ENCODE measurements at places on chromosomes 6 and 20.

- ATAC-seq: no peak
Observed at GRCh38 chr6:6749702-6750491, 161.4 kb downstream of the LY86 start.

- ATAC-seq: no peak
Observed at GRCh38 chr20:57849521-57850215, 139.9 kb upstream of the PMEPA1 start.

DNA sequence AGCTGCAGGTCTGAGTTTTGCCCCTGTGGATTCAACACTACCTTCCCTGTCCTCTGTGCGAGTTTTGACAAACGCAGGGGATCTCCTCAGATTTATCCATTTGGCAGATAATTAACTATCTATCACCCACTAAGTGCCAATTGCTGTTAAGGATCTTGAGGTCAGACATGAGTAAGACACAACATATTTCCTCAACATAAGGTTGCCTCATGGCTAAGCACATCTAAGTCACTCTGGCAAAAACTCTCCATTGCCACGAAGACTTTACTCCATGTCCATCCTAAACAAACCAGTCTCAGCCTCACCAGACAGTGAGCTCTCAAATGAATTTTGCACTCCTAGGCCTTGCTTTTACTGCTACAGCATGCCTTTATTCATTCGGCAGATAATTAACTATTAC lies 408.4 kb downstream of the MAFB start:
- no peak for ATAC-seq

- no peak for ATAC-seq
Observed at GRCh38 chr6:13371421-13372072, 43.2 kb upstream of the TBC1D7 start.

- ATAC-seq: no peak
Observed at GRCh38 chr6:134774201-134774638, 175.7 kb downstream of the ALDH8A1 start.

DNA sequence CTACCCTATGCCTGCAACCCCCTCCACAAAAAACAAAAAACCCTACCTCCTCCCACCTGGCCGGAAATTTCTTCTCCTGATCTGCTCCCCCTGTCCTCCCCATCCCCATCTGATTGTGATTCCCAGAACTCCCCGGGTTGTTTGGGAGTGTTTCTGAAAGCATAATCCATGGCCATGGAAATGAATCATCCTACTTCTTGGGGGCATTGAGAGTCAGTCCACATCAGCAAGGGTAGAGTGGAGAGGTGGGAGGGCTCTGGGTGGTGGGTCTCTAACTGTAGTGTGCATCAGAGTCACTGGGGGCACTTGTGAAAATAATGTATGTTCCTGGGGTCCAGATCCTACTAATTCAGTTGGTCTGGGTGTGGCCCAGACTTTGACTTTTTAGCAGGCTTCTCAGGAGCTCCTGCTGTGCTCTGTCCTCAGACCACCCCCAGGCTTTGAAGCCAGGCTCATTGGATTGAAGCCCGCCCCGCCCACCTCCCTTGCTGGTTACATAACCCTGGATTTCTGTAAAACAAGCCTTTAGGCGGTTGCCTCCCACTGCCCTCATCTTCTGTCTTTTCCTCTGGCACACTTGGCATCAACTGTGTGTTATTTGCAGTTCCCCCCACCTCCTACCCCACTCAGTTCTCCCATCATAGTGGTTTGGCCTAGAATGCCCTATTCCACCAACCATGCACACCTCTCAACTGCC lies 10.5 kb downstream of the PIGT start:
- no peak for ATAC-seq

DNA sequence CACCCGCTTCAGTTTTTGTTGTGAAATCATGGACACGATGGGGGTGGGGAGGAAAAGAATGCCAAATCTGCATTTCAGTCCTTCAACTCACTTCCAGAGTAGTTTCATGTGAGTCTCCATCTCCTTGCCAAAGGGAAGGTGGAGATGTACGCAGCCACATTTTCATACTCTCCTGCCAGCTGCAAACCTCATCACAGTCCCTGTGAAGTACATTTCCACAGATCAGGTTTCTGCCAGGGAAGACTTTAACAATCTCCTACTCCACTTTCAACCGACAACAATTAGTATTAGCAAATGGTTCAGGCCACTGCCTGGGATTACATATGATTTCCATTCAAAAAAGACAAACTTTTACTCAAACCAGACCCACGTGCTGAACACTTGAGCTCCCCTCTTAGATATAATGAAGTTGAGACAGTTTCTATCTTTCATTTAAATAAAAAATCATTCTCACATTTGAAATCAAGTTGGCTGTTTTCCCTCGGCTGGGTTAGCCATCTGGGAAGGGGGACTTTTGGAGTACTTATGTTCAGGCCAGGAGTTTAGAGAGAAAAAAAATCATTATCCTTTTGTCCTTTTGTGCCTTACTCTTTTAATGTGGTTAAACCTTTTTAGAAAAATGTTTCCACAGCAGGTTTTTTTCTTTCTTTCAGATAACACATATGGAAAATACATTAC lies 51.0 kb upstream of the CEP162 start:
- ATAC-seq: no peak

GRCh38 chr6:44723439-44724197 lies 336.1 kb downstream of the CDC5L start:
- ATAC-seq: no peak

GRCh38 chr20:57401565-57401918 lies 10.3 kb downstream of the RBM38 start:
- no peak for ATAC-seq

DNA sequence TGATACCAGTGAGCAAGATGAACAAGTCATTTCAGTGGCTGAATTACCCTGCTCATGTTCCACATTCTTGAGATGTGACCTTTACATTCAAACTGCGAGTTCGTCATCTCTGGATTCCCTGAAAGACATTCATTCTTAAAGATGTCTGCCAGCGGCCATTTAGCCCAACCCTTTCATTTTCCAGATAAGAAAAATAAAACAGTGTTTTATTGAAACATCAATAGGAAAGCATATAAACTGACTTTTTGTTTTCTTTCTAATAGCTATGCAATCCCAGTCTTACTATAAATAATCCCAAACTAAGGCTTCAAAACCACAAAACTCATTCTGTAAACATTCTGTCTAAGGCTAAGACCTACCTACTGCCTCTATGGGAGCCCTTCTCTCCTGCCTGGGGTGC lies 134.0 kb downstream of the SAMD5 start:
- no peak for ATAC-seq

DNA sequence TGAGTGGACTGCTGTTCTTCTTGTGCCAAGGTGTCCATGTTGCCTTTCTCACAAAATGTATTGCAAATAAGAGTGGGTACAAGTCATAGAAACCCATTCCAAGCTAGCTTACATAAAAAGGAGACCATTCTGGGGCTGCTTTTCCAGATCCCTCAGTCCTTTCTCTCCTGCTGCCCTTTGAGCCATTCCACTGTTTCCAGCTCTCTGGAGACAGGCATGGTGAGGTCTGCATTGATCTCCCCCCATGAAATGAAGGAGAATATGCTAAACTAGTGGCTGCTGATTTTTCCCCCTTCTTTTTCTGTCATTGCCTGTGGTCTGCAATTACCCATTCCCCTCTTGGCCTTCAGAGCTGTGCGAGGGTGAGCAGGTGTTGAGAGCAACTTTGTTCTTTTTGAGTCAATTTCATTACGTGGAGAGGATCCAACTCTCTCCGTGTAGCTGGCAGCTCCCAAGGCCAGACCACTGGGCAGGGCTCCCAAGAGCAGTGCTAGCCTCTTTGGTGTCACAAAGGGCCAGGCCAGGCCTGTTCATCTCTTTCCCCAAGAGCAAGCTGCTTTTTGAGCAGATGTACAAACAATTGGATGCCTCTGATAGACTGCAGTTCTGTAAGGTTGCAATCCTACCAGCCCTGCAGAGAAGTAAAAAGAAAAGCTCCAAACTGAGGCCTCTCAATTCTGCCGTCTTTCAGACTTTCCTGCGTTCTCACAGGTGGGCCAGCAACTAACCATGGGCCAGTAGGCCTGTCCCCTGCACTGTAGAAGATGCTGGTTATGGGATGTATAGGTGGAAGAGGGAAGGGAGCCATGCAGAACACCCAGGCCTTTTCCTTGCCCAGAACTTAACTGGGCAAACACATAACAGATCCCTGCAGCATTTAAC lies 96.1 kb upstream of the ARMC2 start:
- ATAC-seq: no peak

DNA sequence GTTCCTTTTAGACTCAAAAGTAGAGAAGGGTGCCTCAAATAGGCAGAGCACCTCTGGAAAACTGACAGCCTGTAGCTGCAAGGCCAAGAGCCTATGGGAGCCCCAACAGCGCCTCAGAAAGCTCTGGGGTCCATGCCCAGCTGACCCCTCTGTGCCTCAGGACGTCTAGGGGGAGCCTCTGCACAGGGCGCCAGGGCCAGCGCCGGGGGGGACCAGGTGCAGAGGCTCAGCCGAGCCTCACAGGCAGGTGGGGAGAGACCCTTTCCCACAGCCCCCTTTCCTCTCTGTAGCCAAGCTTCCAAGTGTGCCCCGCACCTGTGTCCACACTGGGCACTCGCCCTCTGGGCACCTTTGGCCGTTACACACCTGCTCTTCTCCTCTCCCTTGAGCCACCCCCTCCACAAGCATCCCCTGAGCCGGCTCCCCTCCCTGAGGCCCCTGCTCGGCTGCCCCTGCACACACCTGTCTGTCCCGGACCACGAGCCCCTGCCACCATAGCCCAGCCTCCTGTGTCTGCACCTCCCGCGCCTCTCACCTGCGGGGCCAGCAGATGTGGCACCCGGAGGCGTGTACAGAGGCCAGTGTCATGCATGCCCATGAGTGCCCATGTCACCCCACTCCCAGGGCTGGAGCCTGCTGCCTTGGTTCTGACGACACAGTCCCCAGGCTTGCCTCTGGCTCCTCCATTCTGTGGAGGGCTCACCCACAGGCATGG lies 53.2 kb downstream of the GINS1 start:
- ATAC-seq: no peak

- no peak for ATAC-seq
Observed at GRCh38 chr6:87543696-87544473, 45.9 kb downstream of the RARS2 start.

GRCh38 chr6:63923139-63923739 lies 287.6 kb downstream of the PHF3 start:
- ATAC-seq: peak; percentile 70

GRCh38 chr20:57330998-57331397 lies 1.4 kb downstream of the SPO11 start:
- no peak for ATAC-seq

DNA sequence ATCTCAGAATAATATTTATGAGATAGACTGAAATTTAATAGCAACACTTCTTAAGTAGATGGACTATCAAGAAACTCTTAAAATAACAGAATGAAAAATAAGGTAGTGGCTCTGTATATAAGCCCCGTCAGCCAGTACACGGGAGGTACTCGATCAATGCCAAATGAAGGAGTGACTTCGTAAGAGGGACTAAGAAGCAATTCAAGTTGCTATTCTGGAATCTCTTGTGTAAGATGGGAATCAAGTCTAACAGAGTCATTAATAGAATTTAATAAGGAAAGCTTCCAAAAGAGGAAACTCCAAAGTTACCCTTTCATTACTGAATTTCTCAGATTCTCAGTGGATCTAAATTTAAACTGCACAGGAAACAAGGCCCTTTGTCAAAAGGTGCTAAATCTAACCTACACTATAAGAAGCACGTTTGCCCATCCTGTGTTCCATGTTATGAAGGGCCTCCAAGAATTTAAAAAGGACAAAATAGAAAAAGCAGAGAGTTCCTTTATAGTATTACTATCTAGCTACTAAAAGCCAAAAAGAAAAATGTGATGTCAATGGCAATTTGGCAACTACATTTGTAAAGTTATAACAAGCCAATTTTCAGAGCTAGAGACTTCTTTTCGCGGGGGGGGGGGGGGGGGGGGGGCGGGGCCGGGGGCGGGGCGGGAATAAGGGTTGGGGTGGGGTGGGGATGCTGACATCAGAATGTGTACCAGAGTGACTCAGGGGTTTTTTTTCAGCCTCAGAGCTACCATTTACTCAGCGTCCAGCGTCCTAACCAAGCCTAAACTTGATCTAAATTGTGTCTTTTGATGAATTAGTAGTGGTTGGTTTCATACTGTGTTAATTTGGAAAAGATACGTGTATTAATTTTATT lies 200.6 kb downstream of the GMPR start:
- no peak for ATAC-seq

GRCh38 chr20:62409931-62410745 lies 3.1 kb upstream of the CABLES2 start:
- ATAC-seq: peak; percentile 9

DNA sequence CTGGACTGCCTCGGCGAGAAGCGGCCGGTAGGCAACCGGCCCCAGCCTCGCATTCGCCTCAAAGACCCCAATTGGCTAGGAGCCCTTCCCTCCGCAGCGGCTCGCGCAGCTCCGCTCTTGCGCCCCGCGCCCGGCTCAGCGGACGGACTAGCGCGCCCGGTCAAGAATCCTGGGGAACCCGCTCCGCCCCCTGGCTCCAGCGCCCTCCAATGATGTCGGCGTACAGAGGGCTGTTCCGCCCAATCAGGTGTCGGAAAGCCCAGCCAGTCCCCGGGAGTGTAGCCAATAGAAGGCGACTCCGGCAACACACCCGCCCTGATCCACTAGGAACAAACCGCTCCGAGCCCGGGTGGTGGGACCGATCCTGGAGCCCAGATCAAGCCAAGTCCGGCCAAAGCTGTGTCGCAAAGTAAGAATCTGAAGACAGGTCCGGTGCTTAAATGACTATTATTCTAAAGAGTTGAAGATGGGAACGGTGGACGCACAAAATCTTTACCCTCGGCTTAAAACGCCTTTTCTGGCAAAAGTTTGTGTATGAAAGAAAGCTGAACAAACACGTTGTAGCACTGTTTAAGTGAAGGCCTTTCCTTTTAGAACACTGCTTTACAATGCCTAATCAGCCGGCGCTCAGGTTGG lies 132.2 kb downstream of the OGFRL1 start:
- ATAC-seq: peak; percentile 99

GRCh38 chr20:39133201-39133600 lies 171.1 kb downstream of the DHX35 start:
- no peak for ATAC-seq

DNA sequence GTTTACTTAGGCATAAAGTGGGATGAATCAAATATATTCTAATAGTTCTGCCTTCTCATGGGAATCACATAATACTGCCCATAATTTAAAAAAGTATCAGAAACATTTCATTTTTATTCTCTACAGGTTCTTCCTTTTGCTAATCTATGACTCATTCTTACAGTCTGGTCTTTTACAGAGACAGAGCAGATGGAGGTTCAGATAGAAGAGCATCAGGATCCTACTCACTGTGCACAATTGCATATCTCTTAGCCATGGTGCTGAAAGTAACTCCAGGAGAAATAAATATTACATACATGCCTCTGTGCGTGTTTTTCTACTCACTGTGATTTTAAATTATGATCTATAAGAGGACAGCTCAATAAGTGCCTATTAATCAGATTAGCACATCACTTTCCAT lies 16.3 kb upstream of the OR2B6 start:
- peak; percentile 38 for ATAC-seq

DNA sequence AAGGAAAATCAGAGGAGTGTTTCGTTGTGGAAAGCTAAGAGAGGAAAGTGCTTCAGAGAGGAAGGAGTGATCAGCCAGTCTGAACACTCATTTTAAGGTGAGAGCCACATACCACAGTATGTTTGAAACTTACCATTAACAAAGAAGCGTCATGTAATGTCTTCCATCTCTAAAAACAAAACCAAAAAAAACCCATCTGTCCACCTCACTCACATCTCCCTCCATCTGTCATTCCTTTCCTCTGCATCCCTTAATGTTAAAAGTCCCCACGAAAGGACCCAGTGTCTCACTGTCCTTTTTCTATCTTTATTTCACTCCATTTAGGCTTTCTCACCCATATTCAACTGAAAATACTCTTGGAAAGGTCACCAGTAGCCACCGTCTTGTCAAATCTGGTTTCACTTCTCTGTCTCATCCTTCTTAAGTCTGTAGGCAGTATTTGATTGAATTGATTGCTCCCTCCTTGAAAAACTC lies 59.4 kb upstream of the GNRH2 start:
- ATAC-seq: no peak

Measured in SK-N-SH treated with all-trans-retinoic acid at 6 μM for 48 hours (cell line).